Mucosa of gallbladder (tissue), 1 donor: ENCODE measurements at places on chromosomes 12 and 14.
A peak's percentile ranks its signal among the peaks of the same experiment; 100 is the strongest.

DNA sequence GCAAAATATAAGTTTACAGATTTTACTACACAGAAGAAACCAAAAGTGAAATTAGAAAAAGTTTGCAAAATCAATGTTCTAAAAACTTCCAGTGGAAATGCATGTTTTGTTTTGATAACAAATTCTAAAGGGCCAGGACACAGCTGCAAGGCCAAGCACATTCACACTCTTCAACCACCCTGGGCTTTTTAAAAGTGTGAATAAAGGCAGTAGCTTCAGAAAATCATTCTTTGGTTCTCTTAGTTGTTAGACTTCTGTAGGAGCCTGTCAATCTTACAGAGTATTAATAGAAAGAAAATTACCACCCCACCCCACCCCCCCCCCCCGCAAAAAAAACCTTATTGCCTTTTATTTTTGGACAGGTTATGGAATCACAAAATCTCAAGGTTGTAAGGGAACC is 105.2 kb upstream of the EGLN3 start:
- no peak for DNase-seq

DNA sequence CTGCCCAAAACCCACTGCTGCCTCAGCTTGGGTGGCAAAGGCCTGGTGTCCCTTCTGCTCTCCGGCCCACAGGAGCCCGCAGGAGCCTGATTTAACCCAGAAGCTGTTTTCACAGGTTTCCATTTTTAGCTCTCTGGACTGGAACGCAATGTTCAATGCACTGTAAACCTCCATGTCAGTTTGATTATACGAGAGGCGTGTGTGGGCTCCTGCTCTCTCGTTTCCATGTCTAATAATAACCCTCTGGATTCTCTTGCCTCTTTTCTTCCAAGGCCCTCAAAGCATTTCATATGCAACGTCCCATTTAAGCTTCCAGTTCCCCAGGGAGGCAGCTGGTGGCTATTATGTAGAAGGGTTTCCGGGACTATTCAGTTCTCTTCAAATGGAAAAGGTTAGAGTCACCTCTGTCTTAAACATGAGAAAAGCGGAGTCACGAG is 161.1 kb downstream of the SUDS3 start:
- peak; percentile 22 for DNase-seq

DNA sequence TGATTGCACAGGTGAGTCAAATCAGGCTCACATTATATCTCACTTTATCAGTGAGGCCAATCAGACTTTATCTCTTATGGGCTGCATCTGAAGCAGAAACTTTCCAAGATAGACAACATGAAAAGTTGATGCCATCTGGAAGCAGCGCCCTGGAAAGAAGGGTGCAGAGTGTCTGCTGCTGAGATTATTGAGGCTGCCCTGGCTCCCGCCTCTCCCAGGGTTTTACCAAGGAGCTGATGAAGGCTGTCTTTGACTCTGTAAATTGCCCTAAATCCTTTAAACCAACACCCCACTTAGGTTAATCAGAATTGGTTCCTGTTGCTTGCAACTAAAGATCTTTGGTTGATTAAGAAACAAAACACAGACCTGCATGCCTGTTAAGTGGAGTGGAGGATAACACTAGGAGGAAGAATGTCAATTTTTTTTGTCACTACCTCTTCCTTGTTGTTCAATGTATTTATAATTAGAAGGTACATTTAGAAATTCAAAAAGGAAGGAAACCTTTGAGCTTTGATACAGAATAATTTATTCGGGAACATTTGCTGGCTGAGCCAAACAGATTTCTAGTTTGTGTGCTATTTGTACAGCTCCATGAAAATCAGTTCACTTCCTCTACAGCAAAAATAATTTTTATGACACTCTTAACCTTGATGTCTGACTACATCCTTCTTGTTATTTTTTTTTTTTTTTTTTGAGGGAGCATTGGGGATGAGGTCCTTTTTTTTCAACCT is 104.1 kb downstream of the VEZT start:
- DNase-seq, result no peak

- no peak for DNase-seq
Measured at GRCh38 chr12:67661311-67662021, 12.9 kb downstream of the DYRK2 start.

DNA sequence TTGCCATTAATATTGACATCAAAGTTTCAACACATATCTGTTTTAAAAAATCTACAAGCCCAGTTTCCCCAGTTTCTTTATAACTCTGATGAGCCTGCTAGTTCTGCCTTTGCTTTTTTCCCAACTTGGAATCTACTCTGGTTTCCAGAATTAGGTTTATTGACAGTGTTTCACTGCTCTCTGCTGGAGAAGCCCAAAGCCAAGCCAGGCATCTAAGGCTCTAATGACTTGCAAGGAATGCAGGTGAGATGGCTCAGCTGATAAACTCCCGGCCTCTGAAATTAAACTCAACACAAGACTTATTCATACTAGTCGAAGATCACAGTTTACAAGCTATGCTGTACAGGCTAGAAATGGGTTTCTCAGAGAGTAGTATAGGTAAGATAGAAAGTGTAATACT is 54.3 kb downstream of the HMGA2 start:
- DNase-seq, result no peak

DNA sequence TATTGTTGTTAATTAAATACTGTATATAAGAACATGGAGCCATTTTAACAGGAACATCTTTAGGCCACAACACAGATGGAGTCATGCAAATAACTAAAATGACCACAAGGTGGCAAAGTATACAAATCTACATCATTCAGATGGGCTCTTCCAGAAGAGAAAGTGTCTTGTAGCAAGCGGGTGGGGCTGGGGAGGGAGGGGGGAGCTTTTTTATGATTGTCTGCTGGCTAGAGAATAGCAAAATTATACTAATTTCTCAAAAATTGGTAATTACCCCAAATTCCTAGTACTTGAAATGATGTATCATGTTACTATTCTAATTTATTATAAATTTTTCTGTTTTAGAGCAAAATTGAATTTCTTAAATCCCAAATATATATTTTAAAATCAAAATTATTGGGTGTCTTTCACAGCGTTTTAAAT is 378.7 kb downstream of the PRKD1 start:
- DNase-seq, result no peak

DNA sequence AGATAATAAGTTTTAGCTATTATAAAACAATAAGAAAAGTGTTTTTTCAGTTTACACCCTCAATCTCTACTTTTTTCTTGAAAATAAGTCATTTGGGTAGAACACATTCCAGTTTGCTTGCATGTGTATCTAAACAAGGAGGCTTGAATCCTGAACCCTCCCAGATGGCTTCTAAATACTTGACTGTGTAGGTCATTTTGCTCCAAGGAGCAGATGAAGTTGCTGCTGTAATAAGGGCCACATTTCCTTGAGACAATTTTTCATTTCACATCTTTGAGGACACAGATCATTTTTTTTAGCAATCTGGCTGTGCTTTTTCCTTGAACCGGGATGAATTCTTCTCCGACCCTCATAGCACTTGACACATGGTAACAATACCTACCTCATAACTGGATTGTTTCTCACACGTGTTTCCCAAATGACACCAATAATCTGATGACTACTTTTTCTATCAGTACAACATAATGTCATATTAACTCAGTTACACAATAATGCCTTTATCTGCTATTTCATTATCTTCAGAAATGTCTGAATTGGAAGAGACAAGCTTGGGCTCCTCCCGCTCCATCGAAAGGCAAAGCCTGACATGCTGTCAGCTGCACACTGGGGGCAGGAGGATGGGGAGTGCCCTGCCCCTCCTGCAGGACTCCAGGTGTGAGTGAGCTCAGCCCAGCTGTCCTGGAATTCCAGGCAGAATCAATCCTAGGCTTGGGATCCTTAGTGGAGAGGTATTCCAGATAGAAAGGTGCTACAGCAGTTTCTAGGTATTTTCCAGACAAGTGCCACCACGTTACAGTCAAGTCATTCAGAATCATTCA is 30.9 kb downstream of the GPHB5 start:
- no peak for DNase-seq

GRCh38 chr12:14961466-14962152 is at the start of gene ARHGDIB:
Gene ARHGDIB (minus strand): TSS chr12:14961601. CDS start chr12:14950712, 10,889 bp downstream.
- DNase-seq, result peak; percentile 47

- no peak for DNase-seq
Measured at GRCh38 chr12:107094183-107094448, 767 bp upstream of the CRY1 start.

DNA sequence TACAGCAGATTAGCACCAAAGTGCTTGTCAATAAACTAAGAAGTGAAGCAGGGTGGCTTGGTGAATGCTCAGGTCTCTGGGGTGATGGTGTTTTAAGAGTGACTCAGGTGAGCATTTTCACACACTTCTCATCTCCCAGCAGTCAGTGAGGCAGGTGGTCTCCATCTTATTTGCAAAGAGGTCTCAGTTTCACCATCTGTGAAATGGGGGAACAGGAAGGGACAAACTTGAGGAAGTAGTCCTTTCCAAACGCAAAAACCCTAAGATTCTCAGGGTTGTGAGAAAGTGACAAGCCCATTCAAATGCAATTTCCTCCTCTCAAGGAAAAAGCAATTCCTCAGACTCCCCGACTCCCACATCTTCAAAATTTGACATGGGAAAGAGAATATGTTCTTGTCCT is 54.1 kb downstream of the CMKLR1 start:
- no peak for DNase-seq

- DNase-seq, result no peak
Measured at GRCh38 chr12:131101703-131102492, 148.2 kb downstream of the ADGRD1 start.

DNA sequence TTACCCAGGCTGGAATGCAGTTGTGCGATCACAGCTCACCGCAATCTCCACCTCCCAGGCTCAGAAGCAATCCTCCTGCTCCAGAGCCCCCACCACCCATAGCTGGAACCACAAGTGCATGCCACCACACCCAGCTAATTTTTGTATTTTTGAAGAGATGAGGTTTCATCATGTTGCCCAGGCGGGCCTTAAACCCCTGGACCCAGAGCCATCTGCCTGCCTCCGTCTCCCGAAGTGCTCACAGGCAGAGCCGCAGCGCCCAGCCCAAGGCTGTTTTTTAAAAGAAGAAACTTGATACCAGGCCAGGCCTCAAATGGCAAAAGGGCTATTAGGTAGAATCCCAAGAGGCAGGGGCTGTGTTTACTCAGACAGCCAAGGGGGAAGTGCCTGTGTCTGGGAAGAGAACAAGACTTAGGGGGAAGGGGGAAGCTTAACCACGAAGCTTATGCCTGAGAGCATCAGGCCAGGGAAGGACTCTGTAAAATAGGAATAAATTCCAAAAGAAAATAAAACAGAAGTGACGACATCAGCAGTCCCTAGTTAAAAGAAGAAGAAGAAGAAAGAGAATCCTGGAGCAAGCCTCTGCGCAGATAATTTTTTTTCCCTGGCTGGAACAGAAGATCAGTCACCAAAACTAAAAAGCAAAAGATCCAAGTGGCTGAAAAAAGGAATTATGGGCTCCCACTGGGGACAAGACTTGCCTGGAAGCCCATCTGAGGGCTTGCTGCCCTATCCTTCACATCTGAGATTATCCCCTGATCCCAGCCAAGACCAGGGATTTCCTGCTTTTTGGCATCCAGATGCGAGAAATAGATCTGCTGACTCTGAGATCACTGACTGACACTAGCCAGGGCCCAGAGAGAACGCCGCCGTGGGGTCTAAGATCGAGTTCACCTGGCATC is 170.5 kb downstream of the NDUFA12 start:
- no peak for DNase-seq

- no peak for DNase-seq
Measured at GRCh38 chr12:113950873-113951272, 15.3 kb downstream of the RBM19 start.

DNA sequence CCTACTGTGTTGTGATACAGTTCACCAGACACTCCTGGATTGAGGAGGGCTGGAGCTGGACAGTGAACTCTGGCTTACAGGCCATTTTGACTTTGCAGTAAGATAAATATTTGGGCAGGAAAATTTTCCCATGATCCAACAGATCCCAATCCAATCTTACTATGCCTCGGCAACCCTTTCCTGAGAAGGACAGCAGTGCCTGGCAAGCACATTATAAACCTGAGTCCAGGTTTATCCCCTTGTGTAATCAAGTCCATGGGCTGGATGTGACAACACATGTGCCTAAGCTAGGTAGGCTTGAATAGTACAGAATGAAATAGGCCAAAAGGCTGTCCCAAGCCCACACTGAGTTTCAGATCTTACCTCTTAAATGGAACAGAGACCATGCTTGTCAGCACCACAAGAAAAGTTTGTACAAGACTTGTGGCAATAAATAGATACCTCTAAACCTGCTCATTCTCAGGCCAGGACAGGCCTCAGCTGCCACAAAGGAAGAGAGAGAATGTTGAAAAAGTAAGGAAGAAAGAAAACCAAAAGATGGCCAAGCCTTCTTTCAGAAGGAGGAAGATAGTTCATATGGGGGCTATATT is 34.9 kb downstream of the CREBL2 start:
- no peak for DNase-seq

- DNase-seq, result no peak
Measured at GRCh38 chr14:78164226-78164853, 5.8 kb upstream of the NRXN3 start.

- no peak for DNase-seq
Measured at GRCh38 chr12:45336762-45337596, 121.1 kb downstream of the ANO6 start.

GRCh38 chr12:64655141-64655540 is 44.8 kb downstream of the RASSF3 start:
- DNase-seq, result no peak

DNA sequence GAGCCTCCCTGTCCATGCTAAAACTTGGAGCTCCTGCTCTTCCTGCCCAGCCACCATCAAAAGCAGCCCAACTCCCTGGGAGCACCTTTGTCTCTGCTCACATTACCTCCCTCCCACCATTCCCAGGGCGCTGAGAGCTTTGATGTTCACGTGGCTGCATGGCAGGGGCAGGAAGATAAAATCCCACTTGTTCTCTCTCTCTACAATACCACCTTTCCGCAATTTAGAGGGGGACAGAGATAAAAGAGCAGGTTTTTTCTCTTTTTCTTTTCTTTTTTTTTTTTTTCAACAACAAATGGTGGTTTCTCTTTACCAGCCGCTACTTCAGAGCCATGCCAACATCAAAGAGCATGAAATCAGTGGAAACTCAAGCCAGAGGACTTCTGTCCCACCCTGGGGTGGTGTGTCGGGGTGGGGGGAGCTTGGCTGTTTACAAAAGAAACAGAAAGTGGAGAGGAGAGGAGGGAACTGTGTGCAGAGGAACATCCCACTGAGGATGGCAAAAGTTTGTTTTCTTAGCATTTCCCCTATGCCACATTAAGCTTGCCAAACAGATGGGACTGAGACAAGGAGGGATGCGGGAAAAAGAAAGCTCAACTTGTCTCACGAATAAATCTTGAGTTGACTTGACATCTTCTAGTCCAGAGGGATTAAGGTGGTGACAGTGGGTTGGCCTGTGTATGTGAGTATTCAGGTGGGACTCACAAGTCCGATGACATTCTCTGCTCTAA is 103.7 kb upstream of the NUDT4 start:
- DNase-seq, result no peak

GRCh38 chr12:40942326-40942725 is 245.8 kb upstream of the PDZRN4 start:
- DNase-seq, result no peak

GRCh38 chr12:128823216-128823915 is 392 bp downstream of the SLC15A4 start:
- DNase-seq, result no peak

- DNase-seq, result no peak
Measured at GRCh38 chr14:57168138-57168679, 100.5 kb downstream of the EXOC5 start.
